Daoy (cell line): ENCODE measurements at places on chromosomes 1 and 21.

DNA sequence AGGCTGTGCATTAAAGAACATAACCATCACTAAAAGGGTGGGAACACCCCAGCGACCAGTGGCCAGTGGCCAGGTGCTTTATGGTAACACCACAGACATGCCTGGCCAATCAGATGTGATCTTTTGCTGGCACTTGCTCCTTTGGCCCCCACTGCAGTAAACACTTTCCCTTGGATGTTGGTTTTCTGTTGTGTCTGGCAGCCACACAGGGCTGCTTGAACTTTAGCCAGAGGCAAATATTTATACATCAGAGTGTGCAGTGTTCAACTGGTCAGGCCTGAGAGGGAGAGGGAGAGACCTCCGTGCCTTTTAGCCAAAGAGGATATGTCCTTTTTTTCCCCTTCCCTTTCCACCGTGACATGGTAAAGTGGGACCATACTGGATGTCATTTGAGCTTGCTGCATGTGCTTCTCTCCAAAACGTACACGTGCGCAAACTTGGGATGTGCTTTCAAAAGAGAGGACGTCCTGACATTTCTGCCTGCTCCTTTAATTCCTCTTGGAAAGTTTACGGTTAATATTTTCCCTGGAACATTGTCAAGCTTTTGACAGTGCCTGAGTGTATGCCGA is 101.2 kb downstream of the NFIA start:
- DNase-seq, result no peak

DNA sequence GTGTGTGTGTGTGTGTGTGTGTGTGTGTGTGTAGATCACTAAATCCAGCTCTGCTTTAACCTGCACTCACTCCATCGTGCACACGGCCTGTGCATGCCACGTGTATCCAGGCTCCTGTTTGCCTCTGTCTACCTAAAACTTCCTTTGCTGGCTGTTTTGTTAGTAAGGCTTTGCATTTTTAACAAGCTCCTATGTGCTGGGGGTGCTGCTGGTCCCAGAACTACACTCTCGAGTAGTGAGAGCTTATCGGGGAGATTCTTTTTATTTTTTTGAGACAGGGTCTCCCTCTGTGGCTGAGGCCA is 596 bp upstream of the TCEA3 start:
- no peak for DNase-seq

DNA sequence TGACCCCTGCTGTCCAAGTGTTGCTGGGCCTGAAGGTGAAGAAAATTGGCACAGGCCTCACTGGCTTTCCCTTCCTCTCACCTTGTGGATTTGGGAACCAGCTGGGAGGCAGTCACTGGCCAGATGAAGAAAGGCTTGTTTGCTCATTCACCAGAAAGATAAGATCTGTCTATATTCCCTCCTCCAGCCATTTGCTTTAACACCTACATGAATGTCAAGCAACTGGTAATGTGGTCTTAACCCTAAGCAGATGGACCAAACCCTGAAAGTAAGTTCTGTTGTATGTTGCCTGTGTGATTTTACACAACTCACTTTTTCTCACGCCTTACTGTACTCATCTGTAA is 10.3 kb upstream of the SRRM1 start:
- no peak for DNase-seq

DNA sequence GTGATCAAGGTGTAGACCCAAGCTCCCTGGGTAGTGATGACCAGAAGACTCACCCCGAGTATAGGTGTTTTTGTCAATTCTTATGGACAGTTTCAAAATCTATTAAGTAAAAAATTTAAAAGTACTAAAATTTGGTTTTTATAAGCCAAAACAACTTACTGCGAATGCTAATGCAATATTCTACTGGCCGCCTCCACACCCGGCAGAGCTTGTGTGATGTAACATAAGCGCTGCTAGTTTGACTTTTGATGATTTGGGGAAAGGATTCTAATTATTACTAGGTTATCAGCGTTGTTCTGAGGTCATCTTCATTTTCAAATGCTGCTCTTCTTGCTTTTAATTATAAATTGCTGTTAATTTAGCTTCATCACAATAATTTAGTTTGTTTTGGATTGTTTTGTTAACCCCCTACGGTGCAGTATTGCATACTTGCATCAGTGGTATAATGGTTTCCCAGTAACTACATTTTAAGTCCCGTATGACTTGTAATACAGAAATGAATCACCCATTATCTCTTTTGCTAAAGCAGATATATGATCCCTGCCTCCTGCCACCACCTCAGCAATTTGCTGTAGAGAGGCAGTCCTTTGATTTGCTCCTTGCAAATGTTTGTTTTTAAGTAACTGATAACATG is 178.0 kb downstream of the SDCCAG8 start:
- peak; percentile 32 for DNase-seq

- peak; percentile 87 for DNase-seq
These were observed 73.2 kb upstream of the TRAPPC10 start for GRCh38 chr21:43938751-43939442.

DNA sequence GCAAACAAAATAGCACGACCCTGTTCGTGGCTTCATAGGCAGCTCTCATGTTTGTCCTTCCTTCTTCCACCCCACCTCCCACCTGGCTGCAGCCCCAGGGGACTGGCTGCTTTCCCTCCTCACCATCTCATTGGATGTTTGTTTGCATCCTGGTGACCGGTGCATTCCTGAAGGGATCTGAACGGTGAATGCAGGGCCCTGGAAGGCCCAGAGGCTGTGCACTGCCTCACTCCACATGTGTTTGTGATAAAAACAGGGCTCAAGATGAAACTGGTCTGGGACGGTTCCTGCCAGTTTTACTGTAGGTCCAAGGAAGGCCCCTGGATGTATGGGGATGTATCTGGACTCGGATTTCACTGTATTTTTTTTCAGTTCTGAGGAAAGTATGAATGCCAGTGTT is 42.8 kb downstream of the CNN3 start:
- peak; percentile 62 for DNase-seq

- DNase-seq, result no peak
These were observed 55.9 kb downstream of the RRAGC start for GRCh38 chr1:38803647-38804046.

GRCh38 chr1:6270401-6270800 is 9.5 kb upstream of the GPR153 start:
- DNase-seq, result no peak

DNA sequence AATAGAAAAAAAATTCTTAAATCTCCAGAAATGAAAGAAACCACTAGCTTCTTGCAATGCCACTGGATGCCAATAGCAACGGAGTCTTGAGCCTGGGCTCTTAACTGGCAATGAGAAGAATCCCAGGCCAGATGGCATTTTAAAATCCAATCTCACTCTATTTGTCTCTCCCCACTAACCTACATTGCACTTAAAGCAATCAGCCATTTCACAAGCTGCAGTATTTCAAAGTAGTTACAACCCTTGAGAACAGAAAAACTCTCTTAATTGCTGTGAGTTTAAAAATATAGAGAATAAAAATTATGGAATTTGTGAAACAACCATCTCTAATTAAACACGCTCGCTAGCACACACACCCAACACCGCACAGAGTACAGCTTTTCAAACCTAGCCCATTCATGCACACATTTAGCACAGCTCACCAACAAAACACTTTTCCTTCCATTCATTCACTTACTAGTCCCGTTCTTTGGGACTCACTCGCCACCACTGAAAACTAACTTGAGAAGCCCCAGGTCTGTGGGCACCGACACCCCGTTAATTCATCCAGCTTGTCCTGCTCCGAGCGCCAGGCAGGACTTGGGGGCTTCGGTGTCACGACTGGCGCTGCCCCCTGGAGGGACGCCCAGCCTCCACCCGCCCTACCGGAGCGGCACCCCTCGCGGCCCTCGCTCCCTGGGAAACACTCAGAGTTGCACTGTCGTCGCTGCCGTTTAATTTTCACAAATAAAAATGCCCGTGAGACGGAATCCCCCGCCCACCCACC is 1.0 kb downstream of the DDAH1 start:
- DNase-seq, result peak; percentile 43

- DNase-seq, result no peak
These were observed 19.4 kb upstream of the LAMTOR5 start for GRCh38 chr1:110426854-110427253.

DNA sequence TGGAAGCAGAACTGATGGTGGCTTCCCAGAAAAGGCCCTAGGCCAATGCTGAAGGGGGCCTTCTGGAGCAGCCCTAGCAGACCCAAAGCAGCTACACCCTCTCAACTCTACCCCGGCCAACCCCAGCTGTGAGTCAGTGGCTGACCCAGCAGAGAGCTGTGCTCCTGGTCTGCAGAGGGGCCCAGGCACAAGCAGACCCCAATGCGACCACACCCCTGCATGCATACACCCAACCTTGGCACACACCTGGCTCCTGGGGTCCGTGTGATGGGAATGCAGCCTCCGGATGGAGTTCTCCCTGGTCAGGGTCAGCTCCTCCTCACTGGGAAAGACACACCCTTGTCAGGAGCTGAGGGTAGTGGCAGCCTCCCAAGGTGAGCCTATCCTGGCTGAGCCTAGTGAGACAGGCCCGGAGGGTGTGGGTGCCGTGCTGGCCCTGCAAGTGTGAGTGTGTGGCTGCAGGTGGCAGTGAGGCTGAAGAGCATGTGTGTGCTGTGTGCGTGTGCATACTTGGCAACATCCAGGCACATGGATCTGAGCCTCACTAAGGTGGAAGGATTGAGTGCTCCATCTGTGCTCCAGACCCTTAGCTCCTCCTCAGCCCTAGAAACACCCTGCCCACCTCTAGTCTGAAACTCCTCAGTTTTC is 3.9 kb upstream of the ARHGAP30 start:
- DNase-seq, result no peak

- no peak for DNase-seq
These were observed 6.7 kb upstream of the CDK11A start for GRCh38 chr1:1730870-1731269.
